ENCODE measurements at places on chromosomes 2 and 18. TPM values are rescaled to one million over a fixed set of nuclear protein-coding genes. Genes with fewer than 3 reads are reported as not detected.

Gene MROH2A
- polyA plus RNA-seq: not detected

Gene VWC2L
- not detected for polyA plus RNA-seq

Gene TLX2
- not detected for polyA plus RNA-seq

Gene TPO
- polyA plus RNA-seq: not detected

Gene CCDC141
- polyA plus RNA-seq: 0.13 TPM

Gene SCYGR4
- not detected for polyA plus RNA-seq

Gene SPP2
- polyA plus RNA-seq: not detected

Gene DNAJC5G
- 2.3 TPM for polyA plus RNA-seq

Gene RPS27A
- 6,488 TPM for polyA plus RNA-seq

Gene TYW5
- 2.5 TPM for polyA plus RNA-seq

Gene CRYBA2
- not detected for polyA plus RNA-seq

Gene VSNL1
- not detected for polyA plus RNA-seq

DNA sequence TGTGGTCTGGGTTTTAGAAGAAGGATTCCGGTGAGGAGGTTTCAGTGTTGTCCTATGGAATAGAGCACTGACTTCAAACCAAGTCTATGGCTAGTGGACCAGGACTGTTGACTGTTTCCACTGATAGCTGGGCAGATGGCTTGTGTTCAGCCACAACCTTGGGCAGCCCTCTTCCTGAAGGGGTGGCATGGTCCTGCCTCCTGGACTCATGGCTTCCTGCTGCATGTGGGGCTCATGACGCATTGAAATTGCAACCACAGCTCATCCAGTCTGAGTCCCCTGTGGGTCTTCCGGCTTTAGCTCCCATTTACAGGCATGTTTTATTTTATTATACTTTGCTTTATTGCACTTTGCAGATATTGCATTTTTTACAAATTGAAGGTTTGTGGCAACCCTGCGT lies 105.0 kb downstream of the B3GNT2 start:
- no peak for DNase-seq

GRCh38 chr2:71494523-71495155 lies 41.3 kb downstream of the DYSF start:
- DNase-seq: no peak

DNA sequence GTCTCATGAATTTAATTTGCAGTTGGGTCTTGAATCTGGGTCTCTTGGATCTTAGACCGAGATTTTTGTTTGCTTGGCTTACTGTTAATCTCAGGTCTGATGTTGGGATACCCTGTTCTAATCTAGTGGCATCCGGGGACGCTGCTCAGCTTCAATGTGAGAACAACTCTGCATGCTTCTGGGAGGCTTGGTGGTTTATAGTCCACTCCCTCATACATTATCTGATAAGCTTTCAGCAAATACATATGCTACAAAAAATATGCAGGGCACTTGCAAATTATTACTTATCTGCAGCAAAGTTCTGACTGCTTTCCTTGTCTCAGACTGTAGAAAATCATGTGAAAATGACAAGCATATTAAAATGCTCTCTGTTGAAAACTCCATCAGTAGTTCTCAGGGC lies 39.4 kb downstream of the RNF144A start:
- DNase-seq: no peak

GRCh38 chr2:240820607-240821428 lies 799 bp upstream of the KIF1A start:
- DNase-seq: no peak

GRCh38 chr2:29663268-29663667 lies 258.1 kb downstream of the ALK start:
- no peak for DNase-seq

DNA sequence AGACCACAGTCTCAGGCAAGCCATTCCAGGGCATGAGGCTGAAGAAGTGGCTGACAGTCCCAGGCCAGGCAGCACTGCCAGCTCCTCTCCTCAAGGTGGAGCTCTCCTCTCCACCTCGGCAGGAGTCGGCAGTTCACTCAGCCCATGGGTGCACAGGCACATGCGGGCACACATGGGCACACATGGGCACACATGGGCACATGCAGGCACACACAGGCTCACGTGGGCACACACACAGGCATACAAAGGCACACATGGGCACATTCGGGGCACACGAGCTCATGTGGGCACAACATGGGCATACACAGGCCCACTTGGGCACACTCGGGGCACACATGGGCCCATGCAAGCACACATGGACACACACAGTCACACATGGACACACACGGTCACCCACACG lies 65.3 kb upstream of the TAF1B start:
- DNase-seq: no peak

GRCh38 chr2:52264488-52264887 lies 1232.6 kb upstream of the NRXN1 start:
- DNase-seq: no peak

DNA sequence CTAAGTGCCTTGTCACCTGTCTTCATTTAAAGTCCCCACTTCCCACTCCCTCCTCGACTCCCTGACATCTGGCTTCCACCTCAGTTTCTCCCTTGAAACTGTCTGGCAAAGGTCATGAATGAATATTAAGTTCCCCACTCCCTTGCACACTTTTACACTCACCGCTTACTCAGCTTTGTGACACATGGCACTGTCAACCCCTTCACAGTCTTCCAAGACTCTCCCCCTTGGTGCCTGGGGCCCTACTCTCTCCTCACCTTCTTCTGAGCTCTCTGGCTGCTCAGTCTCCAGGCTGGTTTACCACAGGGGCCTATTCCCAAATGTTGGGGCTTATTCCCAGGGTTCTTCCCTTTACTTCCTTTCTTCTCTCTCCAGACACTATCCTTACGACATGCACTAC lies 17.9 kb upstream of the PTPN4 start:
- DNase-seq: no peak

- DNase-seq: no peak
These were observed 57.7 kb downstream of the SLC25A12 start for GRCh38 chr2:171836146-171836910.

DNA sequence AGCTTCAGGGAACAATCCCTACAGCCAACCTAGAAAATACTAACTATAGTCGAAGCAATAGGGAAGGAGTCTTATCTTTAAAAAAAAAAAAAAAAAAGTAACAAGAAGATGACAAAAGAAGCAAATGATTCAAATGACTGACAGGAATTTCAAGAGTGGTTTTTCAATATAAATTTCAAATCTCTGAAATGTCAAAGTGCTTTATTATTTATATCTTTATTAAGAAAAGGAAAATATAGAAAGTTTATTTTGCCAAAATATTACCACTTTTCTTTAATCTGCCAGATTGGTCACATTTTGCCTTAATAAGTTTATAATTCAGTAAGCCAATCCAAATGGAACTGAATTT lies 63.5 kb upstream of the HNRNPA3 start:
- DNase-seq: no peak

DNA sequence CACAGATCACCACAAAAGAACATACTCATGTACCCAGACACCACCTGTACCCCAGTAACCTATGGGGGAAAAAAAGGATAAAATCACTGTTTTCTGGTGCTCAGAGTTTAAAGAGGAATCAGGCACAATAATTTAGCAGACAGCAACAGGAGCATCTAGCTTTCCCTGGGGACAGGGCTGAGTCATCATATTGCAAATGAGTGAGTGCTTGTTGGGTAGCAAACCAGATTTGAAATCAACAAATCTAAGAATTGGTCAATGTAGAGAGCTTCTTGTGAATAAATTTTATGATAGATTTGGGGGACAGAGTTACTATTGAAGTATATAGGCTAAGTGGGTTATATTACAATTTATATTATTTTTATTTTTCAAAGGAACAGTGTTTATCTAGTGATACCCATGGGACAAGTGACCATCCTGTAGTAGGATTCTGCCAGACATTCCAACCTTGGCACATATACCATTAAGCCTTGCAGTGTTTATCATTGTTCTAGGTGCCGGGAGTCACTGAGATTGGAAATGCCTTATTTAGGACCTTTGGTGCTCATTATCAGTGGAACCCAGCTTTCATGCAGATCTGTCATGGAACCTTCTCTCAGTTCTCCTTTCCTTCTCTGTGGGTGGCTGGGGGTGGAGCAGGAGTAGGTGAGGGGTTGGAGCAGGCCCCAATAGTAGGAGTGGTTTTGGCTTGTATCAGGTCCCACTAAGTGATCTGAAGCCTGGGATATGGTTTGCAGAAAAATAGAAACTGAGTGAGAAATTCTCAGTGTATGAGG lies 117.2 kb downstream of the CERS6 start:
- DNase-seq: no peak

GRCh38 chr2:203407496-203407895 lies 79.3 kb downstream of the ABI2 start:
- no peak for DNase-seq

GRCh38 chr18:47235096-47235495 lies 16.4 kb downstream of the SKOR2 start:
- DNase-seq: no peak

DNA sequence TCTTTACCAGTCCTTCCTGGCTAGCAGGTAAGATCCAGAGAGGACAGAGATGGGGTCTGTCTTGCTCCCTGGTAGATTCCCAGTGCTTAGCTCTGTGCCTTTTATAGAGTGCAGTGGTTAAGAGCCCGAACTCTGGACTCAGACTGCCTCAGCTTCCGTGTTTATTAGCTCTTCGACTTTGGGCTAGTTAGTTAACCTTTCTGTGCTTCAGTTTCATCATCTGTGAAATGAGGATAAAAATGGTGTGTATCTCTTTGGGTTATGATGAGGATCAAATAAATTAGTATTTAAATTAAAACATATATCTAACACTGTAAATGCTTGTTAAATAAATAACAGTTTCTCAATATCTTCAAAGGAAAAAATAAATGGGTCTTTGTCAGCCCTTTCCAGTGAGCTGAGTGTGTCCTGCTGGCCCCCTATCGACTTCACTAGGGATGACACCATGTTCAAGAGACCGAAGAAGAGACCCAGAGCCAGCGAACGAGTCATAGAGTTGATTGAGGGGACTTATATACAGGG lies 38.2 kb downstream of the CERS6 start:
- DNase-seq: no peak

GRCh38 chr2:240931319-240931949 lies 25.3 kb downstream of the CROCC2 start:
- DNase-seq: no peak

DNA sequence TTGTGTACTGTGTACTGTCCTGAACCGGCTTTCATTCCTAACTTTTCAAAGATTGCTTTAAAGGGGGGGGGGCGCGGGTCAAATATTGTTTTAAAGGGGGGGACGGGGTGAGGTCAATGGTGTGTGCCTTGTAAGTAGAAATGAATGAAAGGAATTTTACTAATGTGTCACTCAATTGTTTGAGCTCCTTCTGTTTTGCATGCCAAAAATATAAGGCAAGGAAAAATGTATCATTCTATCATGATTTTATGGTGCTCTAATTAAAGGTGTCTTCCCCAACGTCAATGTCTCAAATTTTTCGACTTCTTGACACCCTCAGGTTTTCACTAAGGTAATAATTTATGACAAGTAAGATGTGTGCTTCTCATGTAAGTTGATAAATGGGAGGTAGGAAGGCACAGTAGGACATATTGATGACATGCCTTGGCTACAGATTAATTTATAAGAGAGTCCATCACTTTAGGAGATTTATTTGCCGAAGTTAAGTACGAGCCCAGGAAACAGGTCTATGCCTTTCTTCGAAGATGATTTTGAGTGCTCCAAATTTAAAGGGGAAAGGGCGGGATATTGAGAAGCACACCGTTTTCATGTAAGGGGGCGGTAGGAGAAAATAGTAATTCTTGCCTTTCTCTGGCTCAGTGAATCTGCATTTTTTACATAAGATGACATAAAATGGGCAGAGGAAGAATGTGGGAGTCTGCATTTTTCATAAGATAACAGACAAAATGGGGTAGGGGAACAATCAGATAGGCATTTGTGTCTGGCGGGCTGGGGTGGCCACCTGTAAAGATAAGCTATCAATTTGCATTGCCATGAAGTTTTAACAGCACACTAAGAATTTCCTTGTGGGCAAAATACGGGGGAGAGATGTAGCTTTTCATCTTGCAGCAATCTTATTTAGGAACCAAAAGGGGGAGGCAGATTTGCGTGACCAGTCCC lies 1.2 kb upstream of the TRAPPC8 start:
- DNase-seq: no peak

DNA sequence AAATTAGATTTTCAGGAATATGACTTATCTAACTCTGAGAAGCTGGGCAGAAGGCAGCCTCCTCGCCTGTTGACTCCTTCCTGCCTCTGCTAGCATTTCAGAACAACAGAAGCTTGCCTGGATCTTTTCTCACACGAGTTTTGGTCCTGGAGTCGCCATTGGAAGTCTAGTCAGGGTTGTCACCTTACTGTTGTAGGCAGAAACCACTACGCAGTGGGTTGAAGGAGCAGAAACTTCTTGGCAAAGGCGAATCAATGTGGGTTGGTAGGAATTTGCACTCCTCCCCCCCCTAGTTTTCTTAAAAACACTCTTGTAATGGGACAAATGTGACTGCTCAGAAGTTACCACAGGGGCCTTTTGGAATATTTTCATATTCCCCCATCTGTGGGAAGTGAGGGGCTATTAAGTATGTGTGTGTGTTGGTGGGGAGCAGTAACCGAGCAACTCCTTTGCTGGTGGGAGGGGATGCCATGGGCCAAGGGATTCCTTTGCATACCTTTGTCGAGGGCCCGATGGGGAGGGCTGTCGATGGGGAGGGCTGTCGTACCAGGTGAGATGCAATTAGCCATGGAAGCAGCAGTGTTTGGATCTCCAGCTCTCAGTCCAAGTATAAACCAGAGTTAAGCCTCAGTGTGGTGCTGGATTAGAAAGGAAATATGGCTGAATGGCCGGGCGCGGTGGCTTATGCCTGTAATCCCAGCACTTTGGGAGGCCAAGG lies 117.4 kb downstream of the FMNL2 start:
- DNase-seq: no peak

DNA sequence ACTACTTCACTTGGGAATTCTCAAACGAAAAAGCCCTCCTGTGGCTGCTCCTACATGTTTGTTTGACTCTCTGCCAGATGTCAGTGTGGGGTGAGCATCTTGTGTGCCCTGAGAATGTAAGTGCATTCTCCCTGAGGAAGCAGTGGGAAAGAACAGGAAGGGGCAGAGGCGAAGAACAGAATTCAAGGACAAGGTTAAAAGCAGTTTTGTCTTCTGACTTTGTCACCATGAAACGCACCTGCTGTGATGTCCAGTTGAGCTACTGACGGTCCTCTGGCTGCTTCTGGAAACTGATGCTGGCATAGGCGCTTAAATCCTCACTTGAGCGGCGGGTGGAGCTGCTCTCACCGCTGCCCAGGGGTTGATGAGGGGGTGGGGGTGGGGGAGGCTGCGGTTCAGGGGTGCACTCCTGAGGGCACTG lies 4.9 kb downstream of the IRS1 start:
- no peak for DNase-seq

GRCh38 chr2:207073412-207073800 lies 92.3 kb downstream of the KLF7 start:
- no peak for DNase-seq

- peak; percentile 93 for DNase-seq
These were observed 14.6 kb upstream of the NFATC1 start for GRCh38 chr18:79380816-79381806.

GRCh38 chr2:132977812-132978529 lies 308.0 kb upstream of the LYPD1 start:
- no peak for DNase-seq
